ENCODE measurements at places on chromosomes 1 and 21.

GRCh38 chr1:41842993-41843755 lies 75.5 kb downstream of the HIVEP3 start:
- no peak for DNase-seq

GRCh38 chr1:157725221-157725577 lies 24.6 kb upstream of the FCRL3 start:
- no peak for DNase-seq

- peak; percentile 90 for DNase-seq
Observed at GRCh38 chr1:34162852-34163766, 1.9 kb downstream of the CSMD2 start.

- no peak for DNase-seq
Observed at GRCh38 chr1:197738927-197739326, 36.4 kb downstream of the DENND1B start.

GRCh38 chr21:41349126-41349525 lies 12.7 kb upstream of the MX2 start:
- no peak for DNase-seq

DNA sequence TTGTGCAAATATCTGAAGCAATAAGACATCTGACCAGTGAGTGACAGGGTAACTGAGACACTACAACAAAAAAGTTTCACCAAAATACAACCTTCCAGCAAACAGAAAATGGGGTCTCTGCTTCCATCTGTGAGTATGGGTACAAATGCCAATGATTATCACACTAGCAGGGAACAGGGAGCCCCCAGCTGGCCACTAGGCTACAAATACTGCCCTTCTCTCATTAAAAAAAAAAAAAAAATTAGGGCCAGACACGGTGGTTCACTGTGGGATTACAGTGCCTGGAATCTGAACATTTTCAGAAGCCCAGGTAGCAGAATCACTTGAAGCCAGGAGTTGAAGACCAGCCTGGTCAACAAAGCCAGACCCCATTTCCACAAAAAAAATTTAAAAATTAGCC lies 48.4 kb upstream of the EDARADD start:
- DNase-seq, result no peak

- DNase-seq, result no peak
Observed at GRCh38 chr1:181221078-181221477, 132.6 kb downstream of the IER5 start.

GRCh38 chr21:44874497-44875315 lies 1.2 kb upstream of the PTTG1IP start:
- DNase-seq, result no peak

DNA sequence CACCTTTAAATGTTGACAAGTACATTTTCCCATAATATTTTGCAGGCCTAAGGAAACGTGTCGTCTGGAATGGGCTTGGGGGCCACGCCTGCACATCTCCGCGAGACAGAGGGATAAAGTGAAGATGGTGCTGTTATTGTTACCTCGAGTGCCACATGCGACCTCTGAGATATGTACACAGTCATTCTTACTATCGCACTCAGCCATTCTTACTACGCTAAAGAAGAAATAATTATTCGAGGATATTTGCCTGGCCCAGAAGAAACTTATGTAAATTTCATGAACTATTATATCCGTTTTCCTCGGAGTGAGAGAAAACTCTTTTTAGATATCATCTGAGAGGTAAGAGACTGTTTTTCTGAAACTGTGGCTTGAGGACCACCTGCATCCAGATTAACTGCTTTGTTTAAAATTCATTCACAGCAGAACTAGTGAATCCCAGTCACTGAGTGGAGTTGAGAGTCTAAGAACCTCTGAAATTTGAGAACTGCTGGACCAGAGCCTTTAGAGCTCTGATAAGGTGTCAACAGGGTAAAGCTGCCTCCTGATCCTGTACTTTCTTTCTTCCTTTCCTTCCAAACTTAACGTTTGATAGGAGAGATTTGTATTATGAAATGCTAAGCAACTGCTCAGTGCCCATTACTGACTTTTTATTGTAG lies 811 bp downstream of the EXO1 start:
- no peak for DNase-seq

- no peak for DNase-seq
Observed at GRCh38 chr21:15687208-15687607, 42.6 kb upstream of the USP25 start.

DNA sequence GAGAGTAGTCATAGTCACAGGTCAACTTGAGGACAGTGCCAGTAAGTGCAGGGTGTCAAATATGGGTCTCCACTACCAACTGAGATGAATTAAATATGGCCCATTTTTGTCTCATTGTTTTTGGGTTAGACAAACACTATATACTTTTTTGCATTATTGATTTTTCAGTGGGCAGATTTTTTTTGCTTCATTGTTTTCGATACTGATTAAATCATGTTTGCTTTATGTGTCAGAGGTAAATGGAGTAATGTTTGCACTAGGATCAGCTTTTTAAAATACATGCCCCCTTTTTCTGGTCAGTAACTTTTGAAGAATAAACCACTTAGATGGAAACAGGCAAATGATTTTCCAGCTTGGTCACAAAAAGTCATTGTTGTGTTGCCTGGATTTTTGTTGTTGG lies 199.0 kb downstream of the USH2A start:
- DNase-seq, result peak; percentile 43

GRCh38 chr21:14560555-14560954 lies 14.4 kb upstream of the SAMSN1 start:
- DNase-seq, result no peak

DNA sequence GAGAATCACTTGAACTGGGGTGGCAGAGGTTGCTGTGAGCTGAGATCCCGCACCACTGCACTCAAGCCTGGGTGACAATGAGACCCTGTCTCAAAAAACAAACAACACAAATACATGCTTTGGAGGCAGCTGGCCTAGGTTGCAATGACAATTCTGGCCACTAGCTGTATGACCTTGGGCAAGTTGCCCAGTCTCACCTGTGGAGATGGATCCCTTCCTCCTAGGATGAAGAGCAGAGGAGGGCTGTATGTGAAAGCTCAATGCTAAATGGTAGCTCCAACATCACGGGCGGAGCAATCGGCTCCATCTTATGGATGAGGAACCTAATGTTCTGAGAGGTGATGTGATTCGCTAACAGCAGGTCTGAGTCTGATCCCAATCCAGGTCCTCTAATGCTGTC lies 20.6 kb downstream of the ADORA1 start:
- no peak for DNase-seq

DNA sequence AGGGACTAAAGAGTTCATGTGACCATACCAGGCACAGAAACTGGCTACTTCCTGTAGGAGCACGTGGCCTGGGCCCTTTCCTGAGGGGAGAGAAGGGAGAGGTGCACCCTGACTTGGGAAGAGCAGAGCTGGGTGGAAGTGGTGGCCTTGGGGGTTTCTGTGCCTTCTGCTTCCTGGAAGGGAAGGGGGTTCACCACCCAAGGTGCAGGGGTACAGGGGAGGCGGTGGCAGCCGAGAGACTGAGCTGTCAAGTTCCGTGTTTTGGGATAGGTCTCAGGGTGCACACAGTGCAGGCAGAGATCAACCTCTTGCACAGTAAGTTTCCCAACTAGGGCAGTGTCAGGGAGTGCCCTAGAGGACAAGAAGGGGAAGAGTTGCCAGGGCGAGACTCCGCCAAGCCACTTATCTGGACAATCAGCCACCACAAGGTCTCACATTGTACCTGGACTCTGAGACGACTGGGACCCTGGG lies 10.1 kb downstream of the HECTD3 start:
- no peak for DNase-seq

DNA sequence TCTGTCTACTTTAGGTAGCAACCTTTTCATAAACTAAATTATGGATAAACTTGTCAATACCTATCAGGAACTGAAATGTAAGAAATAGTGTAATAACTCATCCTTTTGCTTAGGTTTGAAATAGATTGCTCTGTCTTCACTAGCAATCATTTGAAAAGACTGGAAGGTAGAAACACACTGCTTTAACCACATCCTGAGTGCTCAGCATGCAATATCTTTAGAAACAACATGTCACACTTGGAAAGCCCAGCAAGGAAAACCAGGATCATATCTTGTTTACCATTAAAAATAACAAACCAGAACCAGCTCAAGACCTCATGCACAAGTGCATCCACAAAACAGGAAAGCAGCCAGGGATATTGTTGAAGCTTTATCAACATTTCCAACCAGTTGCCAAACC lies 3.6 kb downstream of the KCNJ6 start:
- no peak for DNase-seq

GRCh38 chr1:214552174-214552608 lies 789 bp upstream of the PTPN14 start:
- no peak for DNase-seq

GRCh38 chr21:45302082-45303061 lies 14.7 kb upstream of the POFUT2 start:
- no peak for DNase-seq

DNA sequence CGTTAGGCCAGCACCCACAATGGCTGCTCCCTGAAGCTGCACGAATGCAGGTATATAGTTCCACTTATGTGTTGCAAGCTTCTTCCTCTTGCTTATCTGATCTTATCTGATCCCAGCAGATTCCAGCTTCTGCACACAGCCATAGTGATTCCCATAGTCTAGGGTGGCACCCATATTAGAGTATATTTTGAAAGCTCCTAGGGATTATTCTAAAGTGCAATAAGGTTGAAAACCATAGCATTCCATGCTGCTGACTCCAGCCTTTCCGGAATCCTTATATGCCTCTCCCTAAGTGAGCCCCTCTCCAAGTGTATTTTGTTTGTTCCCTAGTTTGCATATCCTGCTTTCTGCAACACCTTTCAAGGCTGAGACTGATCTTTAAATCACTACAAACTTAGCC lies 432.0 kb downstream of the SETD4 start:
- no peak for DNase-seq

DNA sequence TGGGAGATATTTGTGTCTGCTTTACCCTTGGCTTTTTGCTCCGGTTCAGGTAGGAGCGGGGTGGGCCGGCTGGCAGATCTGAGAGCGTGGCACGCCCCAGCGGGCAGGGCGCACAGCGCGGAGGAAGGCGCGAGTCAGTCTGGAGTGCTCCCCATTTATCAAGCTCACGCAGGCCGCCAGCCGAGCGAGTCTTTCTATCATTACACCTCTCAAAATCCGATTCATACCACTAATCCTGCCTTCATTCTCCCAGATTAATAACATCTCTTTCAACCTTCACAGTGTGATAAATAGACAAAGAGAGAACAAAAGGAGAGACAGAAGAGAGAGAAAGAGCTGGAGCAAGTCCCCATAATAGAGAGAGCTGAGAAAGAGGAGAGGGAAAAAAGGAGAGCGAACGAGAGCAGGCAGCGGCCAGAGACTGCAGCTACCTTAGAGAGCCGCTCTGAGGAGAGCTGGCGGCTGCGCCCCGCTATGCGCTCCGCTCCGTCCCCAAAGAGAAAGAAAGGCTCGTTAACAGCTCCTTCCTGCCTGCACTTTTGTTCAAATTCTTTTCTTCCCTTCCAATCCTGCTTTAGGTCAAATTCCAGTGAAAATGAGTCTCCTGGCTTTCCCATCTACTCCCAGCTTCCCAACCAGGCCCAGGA lies 48.0 kb downstream of the DMAP1 start:
- DNase-seq, result no peak

DNA sequence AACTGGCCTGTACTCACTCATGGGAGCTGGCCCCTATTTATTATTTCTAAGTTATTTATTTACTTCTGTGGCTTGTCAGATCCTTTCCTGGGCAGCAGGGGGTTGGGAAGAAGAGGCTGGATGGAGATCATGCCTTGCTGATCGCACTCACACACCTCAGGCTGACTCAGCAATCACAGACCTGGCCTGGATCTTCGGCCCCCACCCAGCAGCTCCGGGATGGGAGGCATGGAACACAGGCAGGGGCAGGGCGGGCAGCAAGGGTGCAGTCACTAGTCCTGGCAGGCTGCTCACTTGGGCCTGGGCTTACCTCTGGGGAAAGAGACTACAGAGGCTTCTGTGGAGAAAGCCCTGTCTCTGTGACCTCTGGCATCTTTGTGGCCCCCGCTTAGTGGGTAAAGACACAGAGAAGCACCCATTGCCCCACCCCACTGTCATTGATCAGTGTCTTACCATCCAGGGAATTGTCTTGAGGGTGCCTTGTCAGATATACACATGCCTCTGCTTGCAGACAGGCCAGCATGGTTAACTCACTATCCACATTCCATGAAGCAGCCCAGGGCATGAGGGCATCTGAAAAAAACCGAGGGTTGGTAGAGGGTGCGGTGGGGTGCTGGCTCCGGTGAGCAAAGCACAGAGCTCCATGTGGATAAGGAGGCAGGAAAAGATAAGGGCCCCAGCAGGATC lies 3.7 kb downstream of the ARTN start:
- no peak for DNase-seq

GRCh38 chr1:221670081-221670480 lies 71.8 kb downstream of the DUSP10 start:
- no peak for DNase-seq

- no peak for DNase-seq
Observed at GRCh38 chr1:21344750-21345443, 54.6 kb upstream of the ECE1 start.

GRCh38 chr1:177126267-177126666 lies 38.2 kb downstream of the ASTN1 start:
- DNase-seq, result no peak

- peak; percentile 32 for DNase-seq
Observed at GRCh38 chr1:213989002-213989855, 1.5 kb downstream of the PROX1 start.

DNA sequence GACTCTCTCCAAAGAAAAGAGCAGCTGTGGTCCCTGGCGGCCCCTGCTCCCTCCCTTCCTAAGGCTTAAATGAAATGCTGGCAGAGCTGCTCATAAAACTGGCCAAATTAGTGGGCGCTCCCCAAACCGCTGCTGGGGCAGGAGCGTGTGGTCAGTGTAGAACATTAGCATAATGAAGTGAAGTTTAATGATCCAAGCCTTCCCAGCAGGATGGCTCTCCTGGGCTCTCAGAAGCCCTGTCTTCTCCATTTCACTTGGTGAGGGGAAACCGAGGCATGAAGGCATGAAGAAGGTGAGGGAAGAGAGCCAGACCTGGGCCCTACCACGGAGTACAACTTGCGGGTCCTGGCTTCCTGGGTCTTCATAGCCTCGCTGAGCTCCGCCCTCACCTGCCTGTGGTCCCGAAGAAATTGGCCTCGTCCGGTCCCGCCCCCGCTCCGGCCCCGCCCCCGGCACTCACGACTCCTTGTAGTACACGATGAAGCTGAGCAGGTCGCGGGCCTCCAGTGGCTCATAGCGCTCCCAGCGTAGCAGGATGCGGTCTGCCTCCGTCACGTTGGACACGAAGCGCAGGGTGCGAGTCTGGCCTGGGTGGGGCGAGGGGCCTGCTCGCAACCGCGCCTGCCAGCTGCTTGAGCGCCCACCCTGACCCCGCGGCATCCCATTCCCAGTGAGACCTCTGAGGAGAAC lies 10.3 kb downstream of the INSRR start:
- no peak for DNase-seq

Data from NCI-H774 (cell line).